Naive B cell (primary cell): ENCODE measurements at places on chromosomes 6 and 20. TPM values are rescaled to one million over a fixed set of nuclear protein-coding genes. Genes with fewer than 3 reads are reported as not detected.

GRCh38 chr6:63731930-63732329 lies 96.3 kb downstream of the PHF3 start:
- no peak for DNase-seq

RHAG gene
- not detected for polyA plus RNA-seq

GRCh38 chr6:24376871-24377270 lies 19.0 kb upstream of the DCDC2 start:
- DNase-seq, result no peak

DNA sequence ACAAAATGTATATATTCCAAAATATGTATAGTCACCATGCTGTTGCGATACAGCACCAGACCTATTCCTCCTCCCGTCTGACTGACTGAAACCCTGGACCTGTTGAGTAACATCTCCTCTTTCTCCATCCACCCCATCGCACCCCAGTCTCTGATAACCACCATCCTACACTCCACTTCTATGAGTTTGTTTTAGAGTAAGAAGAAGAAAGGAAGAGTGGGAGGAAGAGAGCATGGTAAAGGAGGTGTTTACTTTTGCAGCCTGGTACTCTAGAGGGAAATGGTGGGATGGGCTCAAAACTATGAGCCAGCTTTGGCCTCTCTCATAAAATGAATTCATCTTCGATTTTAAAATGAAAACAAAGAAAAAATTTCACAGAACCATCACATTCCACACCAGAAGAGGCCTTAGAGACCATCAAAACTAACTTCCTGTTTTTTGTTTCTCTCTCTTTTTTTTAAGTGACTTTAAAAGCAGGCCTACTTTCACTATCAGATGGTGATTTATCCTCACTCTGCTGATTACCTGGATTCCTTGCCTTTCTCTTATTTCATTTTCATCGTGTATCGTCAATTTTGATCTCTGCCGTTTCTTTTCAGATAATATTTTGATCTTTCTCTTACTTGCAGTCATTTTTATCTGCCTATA lies 16.8 kb upstream of the FUCA2 start:
- DNase-seq, result peak; percentile 49

COX4I2 gene
- 2.8 TPM for polyA plus RNA-seq

SS18L1 gene
- polyA plus RNA-seq, result 1.3 TPM

GRCh38 chr6:160139420-160139851 lies 17.8 kb downstream of the SLC22A1 start:
- DNase-seq, result no peak

DNA sequence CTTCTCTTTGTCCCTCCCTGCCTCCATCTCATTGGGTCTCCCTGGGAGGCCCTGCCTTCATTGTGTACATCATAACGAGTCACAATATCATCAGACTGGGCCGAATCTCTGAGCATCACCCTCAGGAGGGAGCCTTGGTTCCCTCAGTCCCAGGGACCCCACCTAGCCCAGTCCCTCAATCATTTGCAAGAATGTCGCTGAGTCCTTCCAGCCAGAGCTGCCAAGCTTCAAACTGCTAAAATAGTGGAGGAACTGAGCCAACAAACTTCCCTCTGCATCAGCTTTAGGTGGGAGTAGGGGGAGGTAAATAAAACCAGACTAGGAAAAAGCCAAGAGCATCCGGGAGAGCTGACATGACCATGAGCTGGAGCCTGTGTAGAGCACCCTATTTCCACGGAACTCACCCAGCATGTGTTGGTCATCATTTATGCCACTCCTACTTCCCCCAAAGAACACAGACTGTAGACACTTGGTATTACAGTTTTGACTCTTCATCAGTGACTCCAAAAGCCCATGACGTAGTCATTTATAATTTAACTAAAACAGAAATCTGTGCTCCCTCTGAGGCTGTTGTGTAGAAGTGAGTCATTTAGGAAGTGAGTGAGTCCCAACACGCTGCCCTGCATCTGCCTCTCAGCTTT lies 28.8 kb upstream of the IL17A start:
- DNase-seq, result no peak

FILIP1 gene
- not detected for polyA plus RNA-seq

GRCh38 chr6:53611342-53611741 lies 54.2 kb downstream of the KLHL31 start:
- DNase-seq, result no peak

DNA sequence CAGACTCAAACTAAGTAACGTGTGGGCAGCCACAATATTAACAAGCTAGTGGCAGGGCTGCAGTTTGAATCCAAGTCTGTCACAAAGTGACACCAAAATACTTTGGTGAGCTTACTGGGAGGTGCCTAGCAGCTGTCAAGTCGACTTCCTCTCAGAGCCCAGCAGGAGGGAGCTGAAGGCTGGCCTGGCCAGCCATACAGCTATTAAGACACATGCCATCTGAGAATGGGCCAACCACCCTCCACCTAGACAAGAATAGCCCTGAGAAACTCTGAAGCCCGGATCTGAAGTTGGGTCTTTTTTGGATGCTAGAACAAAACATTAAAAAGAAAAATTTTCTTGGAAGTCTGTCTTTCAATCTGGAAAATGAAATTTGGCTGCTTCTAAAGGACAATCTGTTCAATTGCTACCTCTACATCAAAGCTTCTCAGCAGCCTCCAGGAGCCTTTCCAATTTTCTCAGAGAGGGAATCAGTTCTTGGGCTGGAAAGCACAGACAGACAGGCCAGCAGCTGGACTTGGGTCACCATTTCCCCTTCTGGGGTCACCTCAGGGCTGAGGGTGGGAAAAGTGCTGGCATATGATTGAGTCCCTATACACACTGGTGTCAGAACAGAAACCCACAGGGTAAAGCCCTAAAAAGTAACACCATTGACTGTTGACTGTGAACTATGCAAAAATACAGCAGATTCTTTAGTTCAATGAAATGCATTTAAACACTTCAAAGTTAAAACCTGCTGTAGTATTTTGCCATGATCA lies 42.9 kb downstream of the UQCC1 start:
- no peak for DNase-seq

GRCh38 chr6:5338177-5338960 lies 77.1 kb downstream of the FARS2 start:
- DNase-seq, result no peak

CDSN gene
- polyA plus RNA-seq, result not detected

TDRD6 gene
- polyA plus RNA-seq, result not detected

DNA sequence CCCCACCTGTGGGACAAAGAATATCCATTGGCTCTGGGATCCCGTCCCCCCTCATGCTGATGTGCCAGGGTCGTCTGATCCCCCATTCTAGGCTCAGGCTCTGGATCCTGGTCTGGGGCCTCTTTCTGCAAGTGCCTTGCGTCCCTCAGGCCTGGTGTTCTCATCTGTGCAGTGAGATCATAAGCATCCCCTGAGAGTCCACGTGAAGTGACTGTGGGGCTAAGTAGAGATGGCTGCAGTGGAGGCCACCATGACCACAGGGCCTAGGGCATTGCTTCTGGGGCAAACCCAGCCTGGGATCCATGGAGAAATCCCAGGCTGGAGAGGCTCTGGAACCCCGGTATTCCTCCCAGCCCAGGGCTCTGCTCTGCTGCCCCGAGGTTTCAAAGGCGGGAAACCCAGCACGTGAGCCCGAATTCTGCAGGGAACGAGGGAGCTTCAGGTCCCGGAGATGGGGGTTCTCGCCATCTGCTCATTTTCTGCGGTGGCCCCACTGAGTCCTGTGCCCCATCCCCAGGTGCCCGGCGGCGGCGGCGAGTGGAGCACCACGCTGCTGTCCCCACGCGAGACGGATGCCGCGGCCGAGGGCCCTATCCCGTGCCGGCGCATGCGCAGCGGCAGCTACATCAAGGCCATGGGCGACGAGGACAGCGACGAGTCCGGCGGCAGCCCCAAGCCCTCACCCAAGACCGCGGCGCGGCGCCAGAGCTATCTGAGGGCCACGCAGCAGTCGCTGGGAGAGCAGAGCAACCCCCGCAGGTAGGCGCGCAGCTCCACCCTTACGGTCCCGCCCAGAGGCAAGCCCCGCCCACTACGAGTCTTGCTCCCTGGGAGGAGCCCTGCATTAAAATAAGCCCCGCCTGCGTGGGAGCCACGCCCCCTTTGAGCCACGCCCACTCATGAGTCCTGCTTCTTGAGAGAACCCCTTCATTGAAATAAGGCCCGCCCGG lies 105.5 kb upstream of the MYL9 start:
- peak; percentile 83 for DNase-seq

GRCh38 chr20:63743210-63743970 lies 3.8 kb downstream of the SLC2A4RG start:
- DNase-seq, result no peak

GABRR2 gene
- 0.49 TPM for polyA plus RNA-seq

DNA sequence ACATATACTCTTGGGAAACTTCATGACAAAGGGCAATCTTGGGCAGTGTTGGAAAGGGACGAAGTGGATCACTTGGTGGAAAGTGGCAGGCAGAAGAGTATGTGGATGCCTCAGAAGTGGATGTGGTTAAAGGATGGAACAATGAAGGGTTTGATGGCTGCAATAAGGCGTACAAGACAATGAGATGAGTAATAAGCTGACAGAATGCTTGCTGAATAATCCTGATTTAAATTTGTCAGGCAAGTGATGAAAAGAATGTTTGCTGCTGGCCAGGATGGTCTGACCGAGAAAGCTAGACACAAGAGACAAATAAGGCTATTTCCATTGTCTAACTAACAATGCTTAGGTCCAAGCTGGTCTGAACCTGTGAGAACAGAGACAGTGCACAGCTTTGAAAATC lies 61.6 kb upstream of the CEP85L start:
- no peak for DNase-seq

DNA sequence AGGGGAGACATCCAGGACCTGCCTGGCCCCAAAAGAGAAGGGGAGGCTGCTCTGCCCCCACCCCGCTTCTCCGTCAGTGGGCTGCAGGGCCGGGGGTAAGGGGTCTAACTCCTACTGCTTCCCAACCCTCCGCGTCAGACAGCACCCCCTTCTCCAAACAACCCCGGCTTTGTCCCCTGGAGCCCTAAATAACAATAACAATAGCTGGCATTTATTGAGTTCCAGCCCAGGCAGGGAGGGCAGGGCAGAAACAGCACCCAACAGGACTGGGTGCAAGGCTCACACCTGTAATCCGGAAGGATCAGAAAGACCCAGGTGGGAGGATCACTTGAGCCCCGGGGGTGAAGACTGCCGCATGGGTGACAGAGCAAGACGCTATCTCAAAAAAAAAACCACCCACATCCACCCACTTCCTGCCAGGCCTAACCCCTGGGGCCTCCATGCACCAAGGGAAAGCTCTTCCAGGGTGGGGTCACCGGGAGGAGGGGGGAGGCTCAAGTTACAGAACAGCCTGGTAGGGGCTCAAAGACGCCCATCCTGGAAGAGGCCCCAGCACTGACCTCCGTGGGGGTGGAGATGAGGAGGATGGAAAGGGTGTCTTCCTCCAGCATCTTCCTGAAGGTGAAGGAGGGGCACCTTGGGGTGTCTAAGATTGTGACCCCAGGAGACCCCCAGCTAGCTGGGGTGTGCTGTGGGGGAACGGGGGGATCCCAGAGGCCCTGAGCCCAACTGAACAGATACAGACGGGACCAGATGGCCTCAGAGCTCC lies 1.3 kb upstream of the FNDC11 start:
- DNase-seq, result peak; percentile 78

DNA sequence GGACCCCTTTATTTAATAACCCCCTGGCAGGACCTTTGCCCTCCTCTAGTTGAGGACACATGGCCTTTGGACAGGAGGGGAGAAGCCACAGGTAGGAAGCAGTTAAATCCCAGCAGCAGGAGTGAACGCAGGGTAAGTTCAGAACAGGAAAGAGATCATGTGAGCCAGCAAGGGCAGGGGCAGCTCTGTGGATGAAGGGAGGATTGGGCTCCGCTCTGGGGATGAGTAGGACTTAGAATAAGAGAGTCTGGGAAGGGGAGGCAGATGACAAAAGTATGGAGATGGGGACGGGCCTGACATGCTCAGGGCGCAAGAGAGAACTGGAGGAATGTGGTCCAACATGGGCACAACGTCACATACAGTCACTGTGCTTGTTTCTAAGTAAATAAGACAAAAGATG lies 89.0 kb downstream of the NDUFAF5 start:
- DNase-seq, result no peak

GRCh38 chr20:57124366-57124765 lies 142.1 kb downstream of the BMP7 start:
- DNase-seq, result no peak

DNA sequence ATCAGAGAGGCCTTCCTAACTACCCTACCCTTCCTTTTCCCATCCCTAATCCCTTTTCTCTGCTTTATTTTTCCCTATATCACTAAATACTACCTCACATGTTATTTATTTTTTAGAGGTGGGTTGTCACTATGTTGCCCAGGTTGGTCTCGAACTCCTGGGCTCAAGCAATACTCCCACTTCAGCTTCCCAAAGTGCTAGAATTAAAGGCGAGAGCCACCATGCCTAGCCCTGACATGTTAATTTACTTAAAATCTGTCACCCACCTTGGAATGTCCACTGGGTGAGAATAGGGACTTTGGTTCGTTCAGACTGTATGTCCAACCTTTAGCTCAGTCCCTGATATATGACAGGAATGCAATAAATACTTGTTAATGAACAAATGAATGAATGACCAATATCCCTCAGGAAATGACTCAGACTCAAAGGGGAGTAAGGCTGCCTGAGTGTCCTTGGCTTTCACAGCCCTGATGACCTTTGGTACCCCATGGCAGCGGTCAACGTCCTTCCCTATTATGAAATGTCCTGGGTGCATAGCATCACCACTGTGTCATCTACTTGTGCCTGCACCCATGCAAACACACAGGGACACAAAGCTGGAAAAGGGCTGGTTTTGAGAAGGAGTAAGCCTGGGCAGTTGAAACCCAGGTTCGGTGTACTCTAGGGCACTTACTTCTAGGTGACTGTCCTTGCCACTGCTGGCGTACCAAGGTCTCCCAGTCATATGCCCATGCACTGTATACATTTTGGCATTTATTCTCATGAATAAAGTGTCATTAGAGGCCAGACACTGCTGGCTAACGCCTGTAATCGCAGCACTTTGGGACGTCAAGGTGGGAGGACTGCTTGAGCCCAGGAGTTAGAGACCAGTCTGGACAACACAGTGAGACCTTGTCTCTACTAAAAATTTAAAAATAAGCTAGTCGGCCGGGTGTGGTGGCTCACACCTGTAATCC lies 26.5 kb downstream of the BCL2L1 start:
- DNase-seq, result no peak
